RPMI7951 (cell line): ENCODE measurements at places on chromosomes 7 and 10.

DNA sequence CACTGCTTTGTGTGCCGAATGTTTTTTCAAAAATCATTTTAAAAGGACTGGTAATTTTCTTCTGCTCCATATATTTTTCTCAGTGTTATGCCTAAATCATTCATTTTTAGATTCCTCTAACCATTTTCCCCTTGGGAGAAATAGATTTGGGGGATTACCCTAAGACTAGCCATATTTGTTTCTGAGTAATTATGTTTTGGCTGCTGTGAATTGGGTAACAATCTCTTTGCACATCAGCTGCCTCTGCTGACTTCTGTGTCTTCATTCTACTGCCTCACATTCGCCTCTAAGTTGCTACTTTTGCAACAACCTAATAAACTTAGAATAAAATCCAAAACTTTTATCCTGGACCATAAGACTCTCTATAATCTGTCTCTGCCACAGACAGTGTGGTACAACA lies 18.5 kb upstream of the MRC1 start:
- DNase-seq: no peak

GRCh38 chr7:40243076-40243475 lies 108.3 kb downstream of the SUGCT start:
- no peak for DNase-seq

- DNase-seq: peak; percentile 28
These were observed 64.6 kb upstream of the CREB5 start for GRCh38 chr7:28347475-28348318.

DNA sequence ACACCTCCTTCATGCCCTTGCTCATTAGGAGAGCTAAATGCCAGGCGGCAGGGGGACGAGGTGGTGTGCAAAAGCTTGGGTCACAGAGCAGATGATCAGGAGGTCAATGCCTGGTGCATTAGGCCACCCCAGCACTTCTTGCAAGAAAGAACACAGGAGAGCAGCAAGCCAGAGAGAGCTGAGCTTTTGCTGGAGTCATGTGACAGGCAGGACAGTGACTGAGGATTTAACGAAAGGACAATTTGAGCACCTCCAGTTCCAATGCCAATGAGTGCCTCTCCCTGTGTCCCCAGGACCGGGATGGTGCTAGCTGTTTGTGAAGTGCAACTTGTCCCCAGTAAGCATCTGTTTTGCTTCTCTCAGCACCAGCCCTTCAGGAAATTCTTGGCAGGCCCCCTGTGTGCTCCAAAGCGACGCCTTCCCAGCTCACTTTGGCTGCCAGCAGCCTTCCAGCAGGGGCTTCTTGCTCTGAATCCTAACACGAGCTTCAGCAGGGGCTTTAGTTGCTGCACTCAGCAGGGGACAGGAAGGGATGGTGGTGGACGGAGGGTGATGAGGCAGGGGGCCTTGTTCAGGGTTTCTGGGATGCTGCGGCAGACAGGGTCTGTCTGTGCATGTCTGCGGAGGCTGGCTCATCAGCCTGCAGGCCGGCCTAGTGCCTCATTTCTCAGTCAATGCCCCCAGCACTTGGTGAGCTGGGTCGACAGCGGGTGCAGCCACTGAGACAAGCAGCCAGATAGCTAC lies 368.1 kb downstream of the RPS24 start:
- DNase-seq: no peak

- no peak for DNase-seq
These were observed at the start of gene UFSP1 for GRCh38 chr7:100888988-100889750. Gene UFSP1, minus strand, starts transcription at chr7:100889715. Its CDS starts 444 bp downstream, at chr7:100889271.

GRCh38 chr10:61779276-61779675 lies 116.5 kb downstream of the CABCOCO1 start:
- no peak for DNase-seq

- DNase-seq: no peak
These were observed 59.6 kb downstream of the RUNDC3B start for GRCh38 chr7:87687653-87688254.

- no peak for DNase-seq
These were observed 132.8 kb downstream of the CFTR start for GRCh38 chr7:117612637-117613036.

- DNase-seq: peak; percentile 75
These were observed 80.7 kb downstream of the ZNF365 start for GRCh38 chr10:62454687-62455397.

- DNase-seq: no peak
These were observed 31.6 kb upstream of the ZNF488 start for GRCh38 chr10:47415520-47416304.

DNA sequence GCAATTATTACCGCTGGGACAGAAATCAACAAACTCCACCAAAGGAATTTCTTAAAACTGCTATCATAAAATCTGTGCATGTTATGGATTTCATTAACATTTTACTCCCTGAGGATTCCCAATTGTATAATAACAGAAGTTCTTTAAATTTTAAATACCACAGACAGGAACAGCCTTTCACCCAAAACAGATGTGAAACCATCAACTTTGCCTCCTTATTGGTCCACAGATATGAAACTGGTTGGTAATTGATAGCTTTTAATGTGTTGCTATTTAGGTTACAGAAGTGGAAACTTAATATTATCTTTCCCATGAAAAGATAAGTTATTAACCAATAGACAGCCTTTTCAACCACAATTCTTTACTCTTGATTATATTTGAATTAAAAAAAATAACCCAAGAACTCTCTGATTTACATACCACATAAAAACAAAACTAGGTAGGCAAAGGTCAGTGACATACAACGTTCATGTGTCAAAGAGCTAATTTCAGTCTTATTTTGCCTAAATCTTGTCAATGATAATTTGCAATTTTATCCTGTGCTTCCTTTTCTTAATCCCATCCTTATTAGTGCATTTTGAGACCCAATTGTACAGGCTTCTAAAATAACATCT lies 90.0 kb downstream of the NRP1 start:
- DNase-seq: no peak

DNA sequence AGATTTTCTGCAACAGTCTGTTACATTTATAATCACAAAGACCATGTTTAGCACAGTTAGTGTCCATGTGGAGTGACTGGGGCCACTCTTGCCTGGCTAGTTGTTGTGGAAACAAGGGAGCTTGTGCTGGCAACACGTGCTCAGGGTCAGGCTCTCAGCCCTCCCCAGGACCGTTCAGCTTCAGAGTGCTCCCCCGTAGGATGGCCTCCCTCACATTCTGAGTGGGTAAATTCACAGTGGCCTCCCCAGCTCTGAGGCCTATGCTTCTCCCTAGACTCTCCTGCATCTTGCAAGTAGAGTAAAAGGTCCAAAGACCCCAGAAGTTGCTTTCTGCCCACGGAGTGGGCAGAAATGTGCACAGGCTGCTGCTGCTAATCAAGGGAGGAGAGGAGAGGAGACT lies 122.3 kb downstream of the ADCY1 start:
- DNase-seq: no peak

DNA sequence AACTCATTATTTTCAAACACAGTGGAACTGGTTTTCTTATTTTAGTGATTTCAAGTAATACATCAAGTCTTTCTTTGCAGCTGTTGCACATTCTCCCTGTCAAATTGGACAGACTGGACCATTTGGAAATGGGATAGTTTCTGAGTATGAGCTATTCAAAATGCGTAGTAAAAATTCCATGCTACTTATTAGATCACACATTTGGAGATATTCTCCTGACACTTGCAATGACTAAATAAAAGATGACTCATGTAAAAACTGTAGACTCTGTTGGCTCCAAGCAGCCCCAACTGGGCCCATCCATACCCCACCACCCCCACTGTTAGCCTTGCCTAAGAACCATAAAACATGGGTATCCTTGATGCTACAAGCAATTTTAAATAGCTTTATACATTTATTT lies 25.9 kb upstream of the BICC1 start:
- peak; percentile 18 for DNase-seq

DNA sequence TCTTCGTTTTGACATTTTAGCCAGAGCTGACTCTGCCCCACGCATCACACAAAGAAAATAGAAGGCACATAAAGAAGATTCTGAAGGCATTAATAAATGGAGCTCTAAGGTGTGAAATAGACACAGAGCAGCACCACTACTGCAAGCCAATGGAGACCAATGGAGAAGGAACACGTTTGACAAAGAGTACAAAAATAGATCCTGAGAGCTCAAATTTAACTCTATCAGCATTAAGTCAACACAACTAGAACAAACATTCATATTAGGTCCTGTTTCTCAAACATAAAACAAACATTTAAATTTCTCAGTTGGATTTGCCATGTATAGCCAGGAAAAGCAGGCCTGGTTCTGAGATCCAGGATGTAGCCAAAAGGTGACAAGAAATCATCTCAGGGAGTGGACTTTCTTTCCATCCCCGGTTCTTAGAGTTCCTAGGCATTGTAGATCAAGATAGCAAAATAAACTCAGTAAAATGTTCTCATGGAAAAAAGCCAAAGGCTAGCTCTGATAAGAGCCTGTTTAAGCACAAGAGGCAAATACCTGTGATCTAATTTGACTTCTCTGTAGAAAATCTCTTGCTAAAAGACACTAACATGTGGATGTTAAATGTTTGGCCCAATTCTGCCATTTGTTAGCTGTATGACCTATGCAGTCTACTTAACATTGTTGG lies 174.2 kb upstream of the VIPR2 start:
- DNase-seq: no peak

- DNase-seq: no peak
These were observed 103.9 kb upstream of the LRRC4 start for GRCh38 chr7:128135159-128135514.

DNA sequence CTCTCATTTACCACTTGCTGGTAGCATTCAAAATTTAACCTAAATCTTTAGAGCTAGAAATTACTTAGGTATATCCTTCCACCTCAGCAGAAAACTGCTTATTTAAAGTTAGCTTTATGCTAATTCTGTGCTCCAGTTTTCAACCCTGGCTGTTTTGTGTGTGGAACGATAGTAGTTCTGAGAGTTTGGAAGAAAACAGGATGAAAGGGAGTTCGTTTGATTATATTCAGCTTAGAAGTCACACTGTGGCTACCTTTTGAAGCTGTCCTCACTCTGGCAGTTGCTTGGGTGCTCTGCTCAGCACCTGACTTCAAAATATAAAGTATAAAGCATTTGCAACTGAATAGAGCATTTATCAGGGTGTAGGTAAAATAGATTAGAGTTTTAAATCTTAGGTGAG lies 2.6 kb upstream of the ASCC1 start:
- no peak for DNase-seq

DNA sequence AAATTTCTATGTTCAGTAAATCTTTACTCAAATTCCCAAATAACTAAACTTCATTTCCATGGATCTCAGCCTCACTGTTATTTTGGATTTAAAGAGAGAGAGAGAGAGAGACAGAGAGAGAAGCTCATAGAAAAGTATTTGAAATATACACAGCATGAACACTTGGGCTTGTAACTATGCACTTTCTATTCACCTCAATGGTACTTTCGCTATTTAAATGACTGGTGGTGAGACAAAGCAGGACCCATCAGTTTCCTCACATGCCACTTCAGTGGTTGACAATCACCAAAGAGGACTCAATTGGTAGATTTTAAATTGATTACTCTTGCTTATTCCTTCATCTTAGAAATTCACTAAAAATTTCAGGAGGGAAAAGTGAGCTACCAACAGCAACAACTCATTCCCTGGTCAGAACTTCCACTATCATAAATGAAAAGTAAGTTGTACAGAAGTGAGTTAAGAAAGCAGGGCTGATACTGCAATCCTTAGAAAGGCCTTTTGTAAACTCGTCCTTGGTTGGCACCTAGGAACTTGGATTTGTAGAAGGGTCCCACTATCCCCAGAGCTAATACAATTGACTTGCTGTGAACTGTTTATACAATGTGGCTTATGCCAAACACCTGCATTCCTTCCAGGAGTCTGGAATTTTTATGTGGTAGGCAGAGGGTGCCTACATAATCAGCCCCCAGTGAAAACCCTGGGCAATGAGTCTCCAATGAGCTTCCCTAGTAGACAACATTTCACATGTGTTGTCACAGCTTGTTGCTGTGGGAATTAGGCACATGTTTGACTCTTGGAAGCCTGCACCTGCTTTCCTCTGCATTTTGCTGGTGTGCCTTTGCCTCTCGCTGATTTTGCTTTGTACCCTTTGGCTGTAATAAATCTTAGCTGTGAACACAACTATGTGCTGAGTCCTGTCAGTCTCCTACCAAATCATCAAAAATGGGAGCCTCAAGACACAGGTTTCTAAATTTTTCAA lies 10.8 kb downstream of the ERLIN1 start:
- DNase-seq: no peak
